ENCODE measurements at places on chromosomes 11 and 22.

- DNase-seq, result no peak
Measured at GRCh38 chr11:61332281-61332796, 566 bp downstream of the DDB1 start.

- no peak for DNase-seq
Measured at GRCh38 chr11:103902994-103903393, 133.4 kb upstream of the DDI1 start.

GRCh38 chr22:26970809-26971394 is 313.5 kb downstream of the MIAT start:
- DNase-seq, result no peak

- no peak for DNase-seq
Measured at GRCh38 chr11:85582111-85582510, 45.0 kb downstream of the DLG2 start.

DNA sequence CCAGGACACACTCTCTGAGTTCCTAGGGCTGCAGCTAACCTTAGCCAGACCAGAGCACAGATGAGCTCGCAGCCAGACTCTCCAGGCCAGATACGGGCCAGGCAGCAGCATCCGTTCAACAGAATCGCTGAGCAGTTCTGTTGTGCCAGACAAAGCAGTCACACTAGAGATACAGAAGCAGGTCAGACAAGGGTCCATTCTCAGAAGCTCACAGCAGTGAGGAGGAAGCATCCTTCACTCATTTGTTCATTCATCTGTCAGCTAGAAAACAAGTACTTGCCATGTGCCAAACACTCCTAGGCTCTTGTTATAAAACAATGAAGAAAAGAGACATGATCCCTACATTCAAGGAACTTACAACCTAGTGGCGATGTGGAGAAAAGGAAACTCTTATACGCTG is 2.6 kb downstream of the LMO2 start:
- DNase-seq, result no peak

GRCh38 chr11:74179234-74180052 is 8.4 kb downstream of the PPME1 start:
- no peak for DNase-seq

DNA sequence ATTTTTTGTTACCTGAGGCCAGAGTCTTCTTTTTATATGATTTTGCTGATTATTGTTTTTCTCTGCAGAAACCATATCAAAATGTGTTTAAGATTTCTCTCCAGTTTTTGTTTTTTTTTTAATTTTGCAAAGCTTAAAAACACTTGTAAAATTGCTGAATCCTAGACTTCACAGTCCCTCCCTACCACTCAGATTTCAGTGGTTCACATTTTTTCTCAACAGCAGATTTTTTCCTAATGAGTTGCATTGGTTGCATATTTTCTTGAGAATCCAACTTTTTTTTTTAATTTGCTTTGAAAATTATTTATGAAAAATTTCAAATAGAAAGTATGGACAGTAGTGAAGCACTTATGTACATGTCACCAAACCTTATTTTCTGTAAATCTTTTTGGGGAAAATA is 5.8 kb downstream of the ARL14EP start:
- DNase-seq, result no peak

DNA sequence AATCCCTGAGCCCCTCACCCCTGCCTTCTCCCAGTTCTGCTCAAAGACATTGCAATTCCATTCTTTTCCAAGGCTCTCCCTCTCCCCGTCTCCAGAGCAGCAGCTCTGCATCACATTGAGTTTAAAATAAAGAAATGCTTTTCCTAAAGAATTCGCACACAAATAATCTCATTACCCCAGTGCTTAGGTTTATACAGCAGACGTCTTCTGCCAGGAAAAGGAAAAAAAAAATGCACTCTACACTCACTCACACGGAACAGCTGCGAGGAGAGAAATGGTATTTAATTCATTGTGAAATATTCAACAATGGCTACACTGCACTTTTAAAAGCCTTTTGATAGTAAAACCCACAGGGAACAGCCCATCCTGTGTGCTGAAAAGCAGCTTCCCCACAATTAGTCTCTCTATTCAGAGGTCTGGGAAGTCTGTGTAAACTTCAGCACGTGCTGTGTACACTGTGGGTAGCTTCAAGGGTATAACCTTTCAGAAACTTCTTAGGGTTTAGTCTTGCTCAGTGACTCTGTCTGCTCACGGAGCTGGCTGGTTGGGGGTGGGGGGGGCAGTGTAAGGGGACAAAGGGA is 42.8 kb downstream of the ETS1 start:
- DNase-seq, result peak; percentile 46

GRCh38 chr11:64339754-64340408 is at the start of gene CCDC88B:
CCDC88B (plus strand) TSS chr11:64340204; CDS start chr11:64340267, 63 bp downstream.
- DNase-seq, result no peak

- no peak for DNase-seq
Measured at GRCh38 chr11:5581014-5581413, 337 bp downstream of the OR52B6 start.

- DNase-seq, result no peak
Measured at GRCh38 chr22:41250127-41250526, 9.4 kb upstream of the CHADL start.

GRCh38 chr11:131345406-131345805 is 25.0 kb upstream of the NTM start:
- no peak for DNase-seq

GRCh38 chr11:16149476-16149875 is 206.9 kb downstream of the SOX6 start:
- no peak for DNase-seq

DNA sequence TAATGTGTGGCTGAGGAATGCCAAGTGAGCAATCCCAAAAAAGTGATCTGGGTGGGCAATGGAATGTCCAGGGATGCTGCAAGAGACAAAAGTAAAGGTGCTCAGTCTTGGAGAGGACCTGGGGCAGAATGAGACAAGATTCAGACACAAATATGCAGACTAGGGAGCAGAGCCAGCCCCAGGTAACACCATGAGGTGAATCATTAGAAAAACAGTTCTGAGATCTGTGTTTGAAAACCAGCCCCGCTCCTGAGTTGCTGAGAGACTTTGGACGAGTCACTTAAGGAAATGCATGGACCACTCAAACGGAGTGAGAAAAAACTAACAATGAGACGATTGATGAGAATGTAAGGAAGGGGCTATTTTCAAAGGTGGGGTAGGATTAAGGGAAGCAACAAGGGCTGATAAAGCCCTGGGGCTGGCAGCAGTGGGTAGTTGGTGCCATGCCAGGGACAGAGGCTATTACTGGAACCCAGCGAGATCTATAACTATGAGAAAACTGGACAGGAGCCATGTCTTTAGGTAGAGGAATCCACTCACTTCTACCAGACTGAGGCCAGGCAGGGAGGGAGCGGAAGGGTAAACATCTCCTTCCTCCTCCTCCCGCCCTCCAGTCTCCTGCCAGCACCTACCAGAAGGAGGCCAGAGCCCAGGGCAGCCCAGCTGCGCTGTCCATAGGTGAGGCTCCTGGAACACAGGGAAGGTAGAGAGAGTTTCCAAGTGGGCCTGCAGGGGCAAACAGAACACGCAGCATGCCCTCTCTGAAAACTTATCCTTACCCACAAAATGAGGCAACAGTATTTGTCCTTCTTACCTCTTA is 130.4 kb upstream of the TEAD1 start:
- no peak for DNase-seq

Data from COR-L47 (cell line).